ENCODE measurements at places on chromosomes 12 and 14.

DNA sequence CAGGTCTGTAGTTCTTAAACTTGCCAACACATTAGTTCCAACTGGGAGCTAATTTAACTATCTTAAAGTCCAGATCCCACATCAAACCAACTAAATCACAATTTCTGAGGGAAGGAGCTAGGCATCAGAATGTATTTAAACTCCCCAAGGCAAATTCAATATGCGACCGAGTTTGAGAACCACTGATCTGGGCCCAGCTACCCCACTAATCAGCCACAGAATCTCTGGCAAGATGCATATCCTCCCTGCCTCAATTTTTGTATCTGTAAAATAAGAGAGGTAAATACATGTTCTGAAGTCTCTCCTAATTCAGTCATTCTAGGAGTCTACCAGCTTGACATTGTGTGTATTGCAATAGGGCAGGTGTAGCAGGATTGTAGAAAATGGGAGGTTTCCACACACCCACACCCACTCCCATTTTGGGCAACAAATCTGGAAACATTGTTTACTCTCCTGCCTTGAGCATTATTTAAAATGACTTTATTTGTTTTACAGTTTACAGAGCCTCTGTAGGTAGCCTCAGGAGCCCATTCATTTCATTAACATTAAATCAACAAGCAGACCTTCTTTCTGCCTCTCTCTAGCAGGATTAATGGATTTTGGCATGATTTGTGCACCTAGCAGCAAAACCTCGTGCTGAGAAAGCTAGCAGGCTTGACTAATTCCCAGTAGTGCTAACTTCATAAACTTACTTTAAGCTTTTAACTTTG lies 15.6 kb downstream of the LGR5 start:
- no peak for DNase-seq

DNA sequence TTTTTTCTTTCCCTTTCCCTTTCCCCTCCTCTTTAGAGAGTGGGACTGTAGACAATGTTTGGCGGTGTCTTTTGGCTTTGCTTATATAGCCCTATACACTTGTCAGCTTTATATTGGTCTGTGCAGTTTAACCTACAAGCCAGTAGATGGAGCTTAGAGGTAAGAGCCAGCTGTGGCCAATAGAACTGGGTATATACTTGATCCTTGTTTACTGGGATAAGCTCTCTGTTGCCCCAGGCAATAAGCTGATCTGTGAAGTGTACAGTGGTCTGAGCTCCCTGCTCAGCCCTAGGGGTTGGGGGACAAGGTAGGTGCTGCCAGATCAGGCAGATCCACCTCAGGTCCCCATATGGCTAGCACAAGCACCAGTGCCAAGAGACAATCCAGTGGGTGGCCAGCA lies 434.1 kb downstream of the NOVA1 start:
- no peak for DNase-seq

DNA sequence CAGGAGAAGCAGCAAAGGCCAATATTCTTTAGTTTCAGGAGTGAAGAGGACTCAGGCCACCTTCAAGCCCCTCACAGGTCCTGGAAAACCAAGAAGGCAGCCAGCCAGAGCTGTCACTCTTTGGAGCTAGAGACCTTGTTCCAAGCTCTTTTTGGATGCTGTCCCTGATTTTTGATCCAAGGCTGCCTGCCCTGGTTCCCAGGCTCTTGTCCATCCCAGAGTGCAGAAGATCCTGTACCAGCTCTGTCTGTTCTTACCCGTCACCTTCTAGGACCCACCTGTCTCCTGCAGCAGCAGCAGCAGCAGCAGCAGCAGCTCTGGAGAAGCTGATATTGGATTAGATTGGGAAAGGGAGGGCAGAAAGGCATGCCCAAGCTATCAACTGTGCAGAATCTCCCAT lies 157.1 kb upstream of the NEDD1 start:
- DNase-seq, result no peak

GRCh38 chr12:65895759-65896656 lies 71.7 kb downstream of the HMGA2 start:
- no peak for DNase-seq

DNA sequence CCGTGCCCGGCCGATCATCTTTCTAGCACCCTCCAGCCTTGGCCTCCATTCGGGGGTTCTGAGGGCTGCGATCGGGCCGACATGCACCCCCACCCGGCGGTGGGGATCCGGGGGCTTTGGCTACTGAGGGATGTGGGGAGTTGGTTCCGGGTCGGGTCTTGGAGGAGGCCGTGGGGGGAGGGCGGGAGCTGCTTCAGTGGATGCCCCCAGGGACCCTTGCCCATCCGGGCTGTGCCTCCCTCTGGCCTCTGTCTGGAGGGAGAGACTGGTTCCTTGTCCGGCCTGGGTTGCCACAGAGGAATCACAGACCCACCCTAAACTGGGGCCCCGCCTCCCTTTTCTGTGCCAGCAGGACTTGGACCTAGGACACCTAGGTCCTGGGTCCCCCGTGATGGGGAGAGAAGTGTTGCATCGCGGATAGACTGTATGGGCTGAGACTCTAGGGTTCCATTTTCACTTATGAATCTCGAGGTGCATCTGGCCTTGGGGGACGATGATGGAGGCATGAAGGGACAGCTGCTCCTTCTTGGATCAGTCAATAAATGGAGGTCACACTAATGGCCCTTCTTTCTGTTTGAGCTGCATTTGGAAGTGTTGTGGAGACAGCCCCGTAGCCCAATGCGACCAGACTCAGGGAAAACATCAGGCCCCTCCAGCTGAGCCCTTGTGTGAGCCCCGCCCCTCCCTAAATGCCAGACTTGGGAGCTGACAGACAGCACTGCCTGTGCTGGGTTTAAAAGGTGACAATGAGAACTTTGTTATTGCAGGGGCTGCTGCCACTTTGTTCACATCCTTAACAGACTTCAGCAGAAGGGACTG lies 577 bp downstream of the DTX3 start:
- DNase-seq, result no peak

GRCh38 chr12:1760566-1761382 lies 59.6 kb upstream of the LRTM2 start:
- DNase-seq, result no peak

GRCh38 chr12:83664650-83665049 lies 977.9 kb downstream of the TMTC2 start:
- DNase-seq, result no peak

DNA sequence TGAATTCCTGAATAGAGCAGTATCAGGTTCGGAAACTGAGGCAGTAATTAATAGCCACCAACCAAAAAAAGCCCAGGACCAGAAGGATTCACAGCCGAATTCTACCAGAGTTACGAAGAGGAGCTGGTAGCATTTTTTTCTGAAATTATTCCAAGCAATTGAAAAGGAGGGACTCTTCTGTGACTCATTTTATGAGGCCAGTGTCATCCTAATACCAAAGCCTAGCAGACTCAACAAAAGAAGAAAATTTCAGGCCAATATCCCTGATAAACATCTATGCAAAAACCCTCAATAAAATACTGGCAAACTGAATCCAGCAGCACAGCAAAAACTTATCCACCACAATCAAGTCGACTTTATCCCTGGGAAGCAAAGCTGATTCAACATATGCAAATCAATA lies 202.3 kb upstream of the SLC16A7 start:
- no peak for DNase-seq

Data from CD4-positive, alpha-beta T cell treated with Interferon alpha-2 for 1 hour (primary cell).